ENCODE measurements at places on chromosomes 5 and 9.

- DNase-seq, result no peak
Observed at GRCh38 chr5:53100606-53101005, 9.0 kb downstream of the MOCS2 start.

- DNase-seq, result no peak
Observed at GRCh38 chr5:114055318-114056184, 306.3 kb upstream of the KCNN2 start.

- DNase-seq, result no peak
Observed at GRCh38 chr9:85723215-85723614, 18.5 kb downstream of the AGTPBP1 start.

DNA sequence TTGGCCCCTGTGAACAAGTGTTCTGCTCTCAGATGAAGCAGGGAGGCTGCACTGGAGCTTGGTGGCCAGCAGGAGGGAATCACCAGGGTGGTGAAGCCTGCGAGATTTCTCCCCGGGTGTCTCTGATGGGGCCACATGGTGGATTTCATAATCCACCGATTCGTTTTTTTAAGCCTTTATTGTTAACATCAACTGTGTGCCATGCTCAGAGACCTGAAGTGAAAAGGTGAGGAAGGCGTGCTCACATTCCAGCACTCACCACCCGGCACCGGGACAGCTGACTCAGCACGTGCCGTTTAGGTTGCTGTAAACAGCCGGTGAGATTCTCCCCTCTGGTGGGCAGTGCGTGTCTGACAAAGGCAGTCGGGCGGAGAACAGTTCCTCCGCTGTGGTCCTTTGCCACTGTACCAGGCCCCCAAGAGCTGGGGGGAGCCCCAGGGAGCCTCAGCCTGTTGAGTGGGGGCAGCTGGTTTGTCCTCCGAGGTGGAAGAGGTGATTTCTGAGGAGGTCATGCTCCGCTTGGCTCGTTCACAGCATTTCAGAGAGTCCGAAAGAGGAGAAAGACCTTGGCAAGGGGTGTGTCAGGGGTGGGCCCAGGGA, 12.7 kb upstream of the AHRR start:
- no peak for DNase-seq

- no peak for DNase-seq
Observed at GRCh38 chr9:30329431-30329830, 2055.0 kb upstream of the ACO1 start.

DNA sequence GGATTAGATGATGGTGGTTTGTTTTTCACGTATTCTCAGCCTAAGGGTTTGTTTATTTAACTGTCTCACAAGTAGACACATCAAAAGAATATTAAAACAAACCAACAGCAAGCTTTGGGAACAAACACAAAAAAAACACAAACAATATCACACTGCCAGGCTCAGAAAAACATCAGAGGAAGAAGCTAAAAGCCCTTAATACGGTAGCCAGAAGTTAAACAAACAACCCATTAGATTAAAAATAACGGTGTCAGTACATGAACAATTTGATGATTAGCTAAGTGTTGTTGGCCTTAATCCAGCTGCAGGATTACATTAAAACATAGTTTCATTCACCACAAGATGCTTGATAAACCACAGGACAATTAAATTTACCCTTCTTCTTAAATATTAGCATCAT, 15.9 kb upstream of the DMRT2 start:
- no peak for DNase-seq

- DNase-seq, result no peak
Observed at GRCh38 chr5:124790301-124790894, 44.0 kb upstream of the ZNF608 start.

- no peak for DNase-seq
Observed at GRCh38 chr5:38210676-38211353, 47.5 kb upstream of the EGFLAM start.

DNA sequence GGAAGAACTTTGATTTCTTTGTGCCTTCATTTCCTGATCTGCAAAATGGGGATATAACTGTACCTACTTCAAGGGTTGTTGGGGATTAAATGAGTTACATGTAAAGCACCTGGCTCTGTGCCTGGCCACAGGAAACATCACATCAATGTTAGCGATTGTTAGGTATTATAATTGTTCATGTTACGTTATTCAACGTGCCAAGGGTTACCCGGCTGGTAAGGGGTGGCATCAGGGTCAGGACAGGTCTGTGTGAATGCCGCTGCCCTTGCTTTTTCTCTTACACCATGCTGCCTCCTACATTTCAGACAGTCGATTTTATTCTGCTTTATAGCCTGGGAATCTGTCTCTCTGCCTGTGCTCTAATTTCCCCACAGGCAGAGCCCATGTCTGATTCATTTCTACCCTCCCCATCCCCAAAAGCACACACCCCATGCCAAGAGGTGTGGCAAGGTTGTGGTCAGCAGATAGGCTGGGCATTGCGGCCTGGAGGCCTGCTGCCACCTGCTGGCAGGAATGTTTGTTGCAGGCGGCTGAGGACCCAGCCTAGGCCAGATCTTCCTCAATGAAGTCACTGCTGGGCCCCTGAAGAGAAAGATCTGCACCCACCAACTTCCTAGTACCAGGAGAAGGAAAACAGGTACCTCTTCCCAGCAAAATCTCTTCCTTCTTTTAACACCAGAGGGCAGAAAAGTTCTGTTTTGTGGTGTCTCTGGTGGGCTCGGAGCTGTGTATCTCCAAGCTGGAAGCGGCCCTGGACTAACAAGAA, 5.3 kb downstream of the ANKS6 start:
- no peak for DNase-seq

DNA sequence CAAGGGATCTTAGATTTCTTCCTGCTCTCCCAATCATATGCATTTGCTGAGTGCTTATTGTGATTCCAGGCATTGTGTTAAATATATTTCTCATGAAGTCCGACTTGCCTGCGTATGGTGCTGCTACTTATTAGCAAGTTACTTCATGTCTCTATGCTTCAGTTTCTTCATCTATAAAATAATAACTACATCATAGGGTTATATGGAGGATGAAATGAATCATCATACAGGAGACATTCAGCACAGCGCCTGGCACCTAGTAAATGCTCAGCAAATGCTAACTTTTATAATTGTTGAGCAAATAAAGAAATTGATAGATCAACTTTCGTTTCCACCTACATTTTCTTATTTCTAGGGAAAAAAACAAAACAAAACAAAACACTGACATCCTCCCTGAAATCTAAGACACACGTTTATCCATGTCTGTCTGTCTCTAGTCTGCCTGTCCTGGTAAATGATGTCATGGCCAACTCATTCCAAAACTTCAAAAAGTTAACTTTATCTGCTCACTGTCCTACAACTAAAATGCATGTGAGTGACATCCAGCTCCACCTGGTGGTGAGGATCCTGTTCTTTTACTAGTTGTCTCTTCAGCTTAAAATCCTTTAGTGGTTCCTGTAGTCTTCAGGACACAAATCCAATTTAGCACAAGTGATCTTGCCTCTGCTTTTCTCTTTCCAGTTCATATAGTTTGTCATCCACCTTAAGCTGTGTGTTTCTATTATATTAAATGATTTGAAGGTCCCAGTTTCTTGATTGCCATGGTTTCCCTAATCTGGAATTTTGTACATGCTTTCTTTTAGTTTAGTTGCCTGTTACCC, 27.7 kb downstream of the PPP3R2 start:
- DNase-seq, result no peak

GRCh38 chr9:469672-470551, 255.2 kb downstream of the DOCK8 start:
- DNase-seq, result peak; percentile 82

GRCh38 chr5:34519489-34520220, 136.5 kb upstream of the RAI14 start:
- no peak for DNase-seq

GRCh38 chr9:131358556-131358955, 35.3 kb upstream of the PRRC2B start:
- DNase-seq, result no peak

DNA sequence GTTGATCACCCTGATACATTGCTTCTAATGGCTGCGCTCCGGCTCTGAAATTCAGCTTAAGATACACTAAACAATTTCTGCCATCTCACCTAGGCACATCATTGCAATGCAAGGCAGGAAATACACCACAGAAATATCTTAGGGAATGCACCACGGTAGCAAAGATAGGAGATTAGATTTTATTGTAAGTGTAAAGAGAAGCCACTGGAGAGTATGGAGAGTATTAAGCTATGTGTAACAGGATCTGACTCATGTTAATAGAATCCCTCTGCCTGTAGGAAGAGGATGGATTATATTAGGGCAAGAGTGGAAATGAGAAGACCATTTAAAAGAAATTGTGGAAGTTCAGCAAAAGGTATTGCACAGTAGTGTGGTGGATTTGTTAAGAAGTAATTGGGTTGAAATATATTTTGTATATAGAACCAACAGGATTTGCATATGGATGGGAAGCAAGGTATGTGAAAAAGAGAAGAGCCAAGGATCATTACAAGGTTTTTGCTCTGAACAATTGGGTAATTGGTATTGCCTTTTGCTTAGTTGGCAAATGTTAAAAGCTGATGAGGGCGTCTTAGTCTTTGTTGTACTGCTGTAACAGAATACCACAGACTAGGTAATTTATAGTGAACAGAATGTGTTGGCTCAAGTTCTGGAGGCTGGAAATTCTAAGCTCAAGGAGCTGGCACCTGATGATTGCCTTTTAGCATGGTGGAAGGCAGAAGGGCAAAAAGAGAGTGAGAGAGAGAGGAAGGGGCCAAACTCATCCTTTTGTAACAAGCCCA, 636.1 kb downstream of the PSAT1 start:
- no peak for DNase-seq

GRCh38 chr5:151724360-151724759, 34.1 kb downstream of the ATOX1 start:
- no peak for DNase-seq

DNA sequence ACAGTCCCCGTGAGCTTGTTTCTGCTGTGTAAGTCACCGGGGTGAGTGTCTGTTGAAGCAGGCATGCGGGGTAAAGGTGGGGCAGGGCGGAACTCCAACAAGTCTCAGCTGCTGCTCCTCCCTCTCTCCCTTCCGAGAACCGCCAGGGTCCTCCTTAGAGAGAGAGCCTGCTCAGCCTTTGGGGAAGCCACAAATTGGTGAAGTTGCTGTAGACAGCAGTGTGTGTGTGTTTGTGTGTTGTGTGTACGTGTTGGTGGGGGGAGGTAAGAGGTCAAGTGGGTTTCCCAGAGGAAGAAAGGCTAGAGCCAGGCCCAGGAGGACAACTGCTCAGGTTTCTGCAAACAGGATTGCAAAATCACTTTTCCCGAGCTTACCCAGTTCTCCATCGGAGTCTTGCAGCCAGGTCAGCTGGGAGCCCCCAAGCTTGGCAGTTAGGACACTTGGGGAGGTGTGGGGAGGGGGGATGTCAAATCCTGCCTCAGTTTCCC, 38.9 kb upstream of the DAB2IP start:
- DNase-seq, result no peak

- DNase-seq, result no peak
Observed at GRCh38 chr9:107404161-107404560, 85.4 kb downstream of the KLF4 start.

DNA sequence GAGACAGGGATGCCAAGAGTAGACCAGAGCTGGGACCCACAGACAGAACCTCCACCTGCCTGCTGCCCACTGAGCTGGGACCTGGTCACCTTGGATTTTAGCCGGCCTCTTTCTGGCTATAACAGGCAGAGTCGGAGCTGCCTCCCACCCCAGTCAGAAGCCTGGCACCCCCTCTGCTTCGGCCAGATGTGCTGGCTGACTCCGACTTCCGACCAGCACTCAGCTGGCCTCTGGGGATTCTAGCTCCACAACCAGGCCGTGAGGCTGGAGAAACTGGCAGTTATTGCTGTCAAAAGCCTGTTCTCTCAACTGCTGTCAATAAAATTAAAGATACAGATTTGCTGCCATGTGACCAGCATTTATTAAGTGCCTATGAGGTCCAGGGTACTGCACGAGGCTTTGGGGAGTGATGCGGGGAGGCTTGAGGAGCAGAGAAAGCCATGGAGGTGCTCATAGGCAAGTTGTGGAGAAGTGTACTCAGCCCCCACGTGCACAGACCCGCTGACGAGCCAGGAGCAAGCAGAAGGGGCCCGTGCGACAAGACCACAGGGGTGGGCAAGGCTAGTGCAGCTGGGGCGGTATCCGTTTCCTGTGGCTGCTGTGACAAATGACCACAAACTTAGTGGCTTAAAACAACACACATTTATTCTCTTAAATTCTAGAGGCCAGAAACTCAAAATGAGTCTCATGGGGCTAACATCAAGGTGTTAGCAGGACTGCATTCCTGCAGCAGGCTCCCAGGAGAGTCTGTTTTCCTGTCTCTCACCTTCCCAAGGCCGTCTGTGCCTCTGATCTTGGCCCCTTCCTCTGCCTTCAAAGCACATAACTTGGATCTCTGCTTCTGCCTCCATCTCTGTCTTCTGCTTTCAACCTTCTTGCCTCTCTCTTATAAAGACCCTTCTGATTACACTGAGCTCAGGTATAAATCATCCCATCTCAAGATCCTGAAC, 13.1 kb downstream of the GFI1B start:
- DNase-seq, result no peak

GRCh38 chr9:70746760-70747159, 332.3 kb upstream of the KLF9 start:
- DNase-seq, result no peak

GRCh38 chr9:135809166-135809565, 98.2 kb downstream of the CAMSAP1 start:
- no peak for DNase-seq

DNA sequence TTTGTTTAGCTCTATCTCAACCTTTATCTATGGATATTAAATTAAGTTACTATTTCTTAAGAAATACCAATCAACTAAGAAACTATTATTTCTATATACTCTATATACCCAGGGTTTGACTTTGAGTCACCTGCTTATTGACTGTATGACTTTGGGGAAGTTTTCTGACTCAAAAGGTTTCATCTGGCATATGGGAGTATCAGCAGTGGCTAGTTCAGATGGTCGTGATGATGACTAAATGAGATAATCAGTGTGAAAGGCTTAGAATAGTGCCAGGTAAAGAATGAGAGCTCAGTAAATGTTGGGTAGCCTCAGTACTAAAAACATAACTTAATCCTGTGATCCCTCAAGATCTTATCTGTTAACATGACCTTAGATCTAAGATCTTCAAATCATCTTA, 179.7 kb upstream of the ISL1 start:
- DNase-seq, result no peak

- DNase-seq, result no peak
Observed at GRCh38 chr9:99004717-99005460, 61.2 kb downstream of the COL15A1 start.

GRCh38 chr9:133008824-133009223, 22.0 kb upstream of the GTF3C5 start:
- DNase-seq, result no peak

DNA sequence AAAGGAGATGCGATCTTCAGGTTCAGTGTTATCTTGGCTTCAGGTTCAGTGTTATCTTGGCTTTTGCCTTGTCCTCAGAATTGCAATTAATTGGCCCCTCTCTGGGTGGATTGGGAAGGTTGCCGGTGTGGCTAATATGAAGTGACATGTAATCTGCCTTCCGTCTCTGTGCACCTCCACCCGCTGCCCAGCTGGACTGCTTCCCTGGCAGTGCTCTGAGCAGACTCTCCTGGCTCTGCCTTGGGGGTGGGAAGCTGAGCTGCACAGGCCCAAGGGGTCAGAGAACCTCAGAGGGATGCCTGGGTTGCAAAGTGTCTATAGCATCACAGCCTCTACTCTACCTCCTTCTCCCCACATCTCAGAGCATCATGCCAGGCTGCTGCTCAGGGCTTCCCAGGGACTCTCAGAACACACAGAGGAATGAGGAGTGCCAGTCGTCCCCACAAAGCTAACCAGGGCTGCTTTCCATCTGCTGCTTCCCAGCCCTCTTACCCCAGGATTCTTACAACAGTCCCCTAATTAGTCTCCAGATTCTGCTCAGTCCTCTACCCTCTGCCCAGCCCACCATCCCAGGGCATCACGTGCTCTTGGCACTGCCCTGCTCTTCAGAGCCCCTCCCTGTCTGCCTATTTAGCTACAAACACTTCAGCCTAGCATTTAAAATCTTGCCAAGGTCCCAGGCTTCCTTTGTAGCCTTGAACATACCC, 54.4 kb upstream of the AFAP1L1 start:
- no peak for DNase-seq
